ENCODE measurements at places on chromosomes 16 and 17. TPM values are rescaled to one million over a fixed set of nuclear protein-coding genes. Genes with fewer than 3 reads are reported as not detected.

The SPNS3 gene
- not detected for polyA plus RNA-seq

The ATP2A3 gene
- polyA plus RNA-seq = 10.5 TPM

The KRTAP17-1 gene
- polyA plus RNA-seq = not detected

The TSPOAP1 gene
- polyA plus RNA-seq = 4.4 TPM

The MT1F gene
- 341 TPM for polyA plus RNA-seq

The NAGLU gene
- 30.5 TPM for polyA plus RNA-seq

The PDILT gene
- 9.2 TPM for polyA plus RNA-seq

The HASPIN gene
- 0.06 TPM for polyA plus RNA-seq

The EFTUD2 gene
- 45.7 TPM for polyA plus RNA-seq

The PDE6G gene
- 0.45 TPM for polyA plus RNA-seq

The FNDC8 gene
- polyA plus RNA-seq = not detected

The CRISPLD2 gene
- polyA plus RNA-seq = 158 TPM

The KRTAP1-5 gene
- polyA plus RNA-seq = not detected

The SCNN1B gene
- 2.2 TPM for polyA plus RNA-seq

The GNG13 gene
- not detected for polyA plus RNA-seq

The DNAAF8 gene
- polyA plus RNA-seq = 0.43 TPM

The TBC1D3 gene
- not detected for polyA plus RNA-seq

The KRTAP4-1 gene
- polyA plus RNA-seq = not detected

The ABCC11 gene
- polyA plus RNA-seq = 0.15 TPM

The NPIPA7 gene
- 20.5 TPM for polyA plus RNA-seq

The MT1G gene
- polyA plus RNA-seq = 2,088 TPM

The YPEL2 gene
- 22.8 TPM for polyA plus RNA-seq

The SMCR8 gene
- 3.8 TPM for polyA plus RNA-seq

Measured in adipose tissue (tissue), 3 donors.